ENCODE measurements at places on chromosomes 1 and 21.
A peak's percentile ranks its signal among the peaks of the same experiment; 100 is the strongest.

- peaks cover 8% of the 10 kb centered on the region for H3K4me1 ChIP-seq
- no peaks in the 10 kb centered on the region for H3K36me3 ChIP-seq
- no peak overlapping the region for H3K27ac ChIP-seq
Measured at GRCh38 chr1:206112600-206113301, 4.4 kb downstream of the AVPR1B start.

GRCh38 chr1:3786468-3787348, 9.6 kb downstream of the LRRC47 start:
- peaks cover 73% of the 10 kb centered on the region for H3K36me3 ChIP-seq
- H3K27ac ChIP-seq = no peak overlapping the region
- no peak overlapping the region for H3K4me3 ChIP-seq
- DNase-seq = no peak
- no peaks in the 10 kb centered on the region for H3K27me3 ChIP-seq

- H3K27ac ChIP-seq = peak overlapping the region; percentile 88
- no peak overlapping the region for H3K4me3 ChIP-seq
- peaks cover 26% of the 10 kb centered on the region for H3K4me1 ChIP-seq
- no peak for DNase-seq
- H3K27me3 ChIP-seq = no peaks in the 10 kb centered on the region
- H3K36me3 ChIP-seq = peaks cover 18% of the 10 kb centered on the region
Measured at GRCh38 chr21:36035381-36035791, 24.9 kb downstream of the SETD4 start.

DNA sequence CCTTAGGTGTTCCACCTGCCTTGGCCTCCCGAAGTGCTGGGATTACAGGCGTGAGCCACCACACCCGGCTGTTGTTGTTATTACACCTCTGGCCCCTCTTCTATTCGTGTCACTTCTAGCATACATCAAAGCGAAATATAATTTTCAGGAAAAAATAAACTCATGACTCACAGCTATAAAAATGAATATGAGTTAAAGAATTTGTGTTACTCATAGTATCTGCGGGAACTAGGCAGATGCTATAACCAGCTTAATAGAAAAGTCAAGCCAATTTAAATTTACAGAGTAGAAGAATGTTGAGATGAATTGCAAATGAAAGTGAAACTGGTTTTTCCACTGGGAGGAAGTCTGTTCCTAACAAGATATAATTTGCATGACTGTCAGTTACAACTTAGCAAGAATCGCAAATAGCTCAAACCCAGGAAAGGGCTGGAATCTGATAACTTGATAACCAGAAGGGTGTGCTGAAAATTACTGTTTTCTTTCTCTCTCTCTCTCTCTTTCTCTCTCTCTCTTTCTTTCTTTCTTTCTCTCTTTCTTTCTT, 11.2 kb downstream of the OR2W3 start:
- H3K4me1 ChIP-seq = peaks cover 2% of the 10 kb centered on the region
- no peaks in the 10 kb centered on the region for H3K36me3 ChIP-seq
- H3K4me3 ChIP-seq = no peak overlapping the region

- peaks cover under 1% of the 10 kb centered on the region for H3K36me3 ChIP-seq
- H3K4me1 ChIP-seq = peaks cover 35% of the 10 kb centered on the region
- H3K4me3 ChIP-seq = no peak overlapping the region
- H3K27ac ChIP-seq = peak overlapping the region; percentile 98
- DNase-seq = peak; percentile 96
Measured at GRCh38 chr1:150567717-150568593, 11.5 kb downstream of the MCL1 start.

GRCh38 chr1:34786521-34787325, 5.7 kb downstream of the GJB3 start:
- no peak overlapping the region for H3K4me3 ChIP-seq
- no peak overlapping the region for H3K27ac ChIP-seq
- H3K27me3 ChIP-seq = no peaks in the 10 kb centered on the region
- DNase-seq = peak; percentile 82
- H3K36me3 ChIP-seq = no peaks in the 10 kb centered on the region

DNA sequence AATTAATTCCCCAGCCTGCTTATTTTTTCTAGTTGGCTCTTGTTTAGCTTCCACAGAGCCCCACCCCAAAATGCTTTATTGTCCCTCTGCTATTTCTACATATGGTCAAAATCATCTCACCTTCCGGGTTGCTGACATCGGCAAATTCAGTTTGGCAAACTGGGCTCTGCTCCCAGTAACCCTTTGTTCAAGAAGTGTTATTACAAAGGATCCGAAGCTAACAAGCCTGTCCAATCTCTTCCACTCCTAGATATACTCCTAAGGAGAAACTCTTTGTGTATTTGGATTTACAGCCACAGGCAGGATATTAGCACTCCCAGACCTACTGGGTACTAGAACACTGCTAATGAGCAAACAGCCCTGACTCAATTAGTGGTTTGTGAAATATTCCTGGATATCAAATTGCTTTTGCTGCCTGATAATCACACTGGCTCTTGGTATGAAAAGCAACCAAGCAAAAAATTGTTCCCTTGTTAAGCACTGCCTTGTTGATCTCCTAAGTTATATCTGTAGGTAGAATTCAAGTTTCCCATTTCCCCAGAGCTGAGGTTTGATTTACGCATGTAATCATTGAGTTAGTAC, 4.0 kb downstream of the JUN start:
- no peaks in the 10 kb centered on the region for H3K4me1 ChIP-seq
- peak; percentile 70 for DNase-seq
- no peak overlapping the region for H3K4me3 ChIP-seq
- no peaks in the 10 kb centered on the region for H3K27me3 ChIP-seq

GRCh38 chr21:45877821-45878469, 103.6 kb upstream of the COL6A1 start:
- no peak overlapping the region for H3K27ac ChIP-seq
- no peak overlapping the region for H3K4me3 ChIP-seq
- no peaks in the 10 kb centered on the region for H3K36me3 ChIP-seq

DNA sequence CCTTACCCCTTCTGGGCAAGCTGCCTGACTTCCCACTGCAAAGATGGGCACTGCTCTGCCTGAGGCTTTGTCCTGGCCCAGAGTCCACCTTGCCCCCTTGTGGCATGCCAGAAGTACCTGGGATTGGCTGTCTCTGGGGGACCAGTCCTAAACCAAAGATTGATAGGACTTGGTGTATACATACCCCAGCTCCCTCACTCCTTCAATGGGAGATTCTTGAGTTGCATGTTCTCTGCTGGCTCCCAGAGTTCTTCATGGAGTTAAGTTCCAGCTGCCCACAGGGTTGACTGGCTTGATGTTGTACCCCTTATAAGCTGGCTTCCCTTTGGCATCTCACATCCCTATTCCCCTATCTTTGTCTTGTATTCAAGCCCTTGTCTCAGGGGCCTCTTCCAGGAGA, 244.8 kb downstream of the GRIK3 start:
- no peaks in the 10 kb centered on the region for H3K4me1 ChIP-seq
- no peak overlapping the region for H3K27ac ChIP-seq
- H3K36me3 ChIP-seq = no peaks in the 10 kb centered on the region
- no peaks in the 10 kb centered on the region for H3K27me3 ChIP-seq
- no peak overlapping the region for H3K4me3 ChIP-seq

- no peak for DNase-seq
- no peak overlapping the region for H3K27ac ChIP-seq
- no peaks in the 10 kb centered on the region for H3K36me3 ChIP-seq
- no peaks in the 10 kb centered on the region for H3K4me1 ChIP-seq
- no peak overlapping the region for H3K4me3 ChIP-seq
Measured at GRCh38 chr1:2502210-2502609, 24.2 kb downstream of the PANK4 start.

DNA sequence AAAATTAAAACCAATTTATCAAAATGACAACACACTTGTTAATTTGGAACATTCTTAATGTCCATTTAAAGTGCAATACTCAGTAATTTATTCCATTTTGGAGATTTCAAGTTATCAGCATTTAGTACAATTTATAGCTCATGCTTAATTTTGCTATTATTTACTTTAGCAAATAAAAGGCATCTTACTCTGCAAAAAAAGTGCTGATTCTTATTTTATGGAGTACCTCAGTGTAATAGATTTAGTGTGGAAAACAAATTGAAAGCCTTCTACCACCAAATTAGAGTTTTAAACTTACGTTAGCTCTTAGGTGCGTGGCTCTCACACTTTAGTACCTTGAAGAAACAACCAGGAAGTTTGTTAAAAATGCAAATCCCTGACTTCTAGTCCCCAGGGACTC, 208.4 kb upstream of the NRIP1 start:
- H3K4me3 ChIP-seq = no peak overlapping the region
- H3K27ac ChIP-seq = no peak overlapping the region
- peaks cover 1% of the 10 kb centered on the region for H3K4me1 ChIP-seq
- H3K36me3 ChIP-seq = no peaks in the 10 kb centered on the region
- DNase-seq = no peak

GRCh38 chr1:225613006-225613405, 39.9 kb downstream of the ENAH start:
- H3K27me3 ChIP-seq = no peaks in the 10 kb centered on the region
- H3K4me3 ChIP-seq = no peak overlapping the region
- no peak overlapping the region for H3K27ac ChIP-seq

- no peak overlapping the region for H3K4me3 ChIP-seq
- no peaks in the 10 kb centered on the region for H3K36me3 ChIP-seq
- H3K27ac ChIP-seq = no peak overlapping the region
- DNase-seq = no peak
- H3K27me3 ChIP-seq = no peaks in the 10 kb centered on the region
- H3K4me1 ChIP-seq = no peaks in the 10 kb centered on the region
Measured at GRCh38 chr21:25313829-25314228, 293.5 kb downstream of the MRPL39 start.

GRCh38 chr1:67524143-67525052, 94.2 kb upstream of the SERBP1 start:
- H3K4me3 ChIP-seq = no peak overlapping the region
- no peaks in the 10 kb centered on the region for H3K36me3 ChIP-seq
- H3K27me3 ChIP-seq = no peaks in the 10 kb centered on the region
- DNase-seq = no peak
- no peak overlapping the region for H3K27ac ChIP-seq

DNA sequence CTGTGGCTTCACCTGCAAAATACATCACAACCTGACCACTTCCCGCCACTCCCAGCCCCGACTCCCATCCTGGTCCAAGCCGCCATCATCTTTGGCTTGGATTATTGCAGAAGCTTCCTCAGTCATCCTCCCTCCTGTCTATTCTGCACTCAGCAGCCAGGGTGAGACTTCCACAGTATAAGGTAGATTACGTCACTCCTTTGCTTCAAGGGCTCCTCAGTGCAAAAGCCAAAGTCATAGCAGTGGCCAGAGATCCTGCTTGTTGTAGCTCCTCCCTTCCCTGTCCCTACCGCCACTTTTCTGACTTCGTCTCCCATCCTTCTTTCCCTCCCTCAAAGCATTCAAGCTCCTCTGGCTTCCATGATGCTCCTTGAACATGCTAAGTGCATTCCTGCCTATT, 152.8 kb downstream of the GRIK3 start:
- H3K4me3 ChIP-seq = no peak overlapping the region
- H3K4me1 ChIP-seq = no peaks in the 10 kb centered on the region
- no peaks in the 10 kb centered on the region for H3K27me3 ChIP-seq
- no peaks in the 10 kb centered on the region for H3K36me3 ChIP-seq

GRCh38 chr1:38308780-38309179, 262.2 kb upstream of the POU3F1 start:
- no peaks in the 10 kb centered on the region for H3K27me3 ChIP-seq
- no peak overlapping the region for H3K27ac ChIP-seq
- H3K4me3 ChIP-seq = no peak overlapping the region
- DNase-seq = peak; percentile 72

GRCh38 chr1:115314765-115315164, 23.3 kb downstream of the NGF start:
- H3K4me1 ChIP-seq = peaks cover 2% of the 10 kb centered on the region
- peak; percentile 71 for DNase-seq
- no peaks in the 10 kb centered on the region for H3K36me3 ChIP-seq
- no peak overlapping the region for H3K27ac ChIP-seq
- H3K4me3 ChIP-seq = no peak overlapping the region
- no peaks in the 10 kb centered on the region for H3K27me3 ChIP-seq

DNA sequence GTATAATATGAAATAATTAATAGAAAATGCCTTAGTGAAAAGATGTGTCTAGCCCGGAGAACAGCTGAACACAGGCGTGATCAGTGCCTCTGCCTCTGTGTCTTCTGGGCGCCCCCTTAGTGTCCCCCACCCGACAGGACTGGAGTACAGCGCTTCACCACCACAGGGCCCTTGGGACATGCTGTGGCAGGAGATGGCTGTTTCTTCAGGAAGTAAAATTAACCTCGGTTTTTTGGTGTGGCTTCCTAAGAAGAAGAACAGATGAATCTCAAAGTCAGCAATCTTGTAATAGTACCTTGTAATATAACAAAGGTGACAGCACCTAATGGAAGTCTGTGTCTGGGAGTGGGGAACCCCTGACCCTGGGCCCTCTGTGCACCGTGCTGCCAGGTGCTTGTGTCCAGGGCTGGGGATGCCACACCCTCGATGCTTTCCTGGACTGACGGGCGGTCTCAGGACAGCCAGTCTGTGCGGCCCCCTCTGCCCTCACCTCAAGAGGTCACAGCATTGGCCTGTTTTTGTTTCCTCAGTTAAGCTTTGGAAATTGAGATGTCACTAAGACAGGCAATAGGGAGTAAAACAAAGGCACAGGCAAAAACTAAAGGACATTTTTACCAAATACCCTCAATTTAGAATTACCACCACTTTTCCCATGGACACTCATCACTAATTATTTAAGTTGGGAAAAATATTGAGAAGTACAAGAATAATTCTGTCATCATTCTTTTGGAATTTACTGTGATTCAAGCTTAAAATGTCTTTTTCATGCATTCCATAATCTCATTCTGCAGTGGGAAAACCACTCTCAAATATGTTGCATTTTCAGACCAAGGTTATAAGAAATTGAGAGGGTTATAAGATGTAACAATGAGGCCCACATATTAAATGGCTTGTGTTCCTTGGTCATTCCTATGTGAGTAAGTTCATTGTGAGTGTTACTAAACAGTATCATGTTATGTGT, 79.3 kb downstream of the ADARB1 start:
- no peak for DNase-seq
- no peaks in the 10 kb centered on the region for H3K27me3 ChIP-seq
- no peaks in the 10 kb centered on the region for H3K4me1 ChIP-seq
- H3K4me3 ChIP-seq = no peak overlapping the region

GRCh38 chr1:92317836-92318493, 19.1 kb downstream of the RPAP2 start:
- no peak for DNase-seq
- no peaks in the 10 kb centered on the region for H3K27me3 ChIP-seq
- peaks cover 2% of the 10 kb centered on the region for H3K36me3 ChIP-seq
- H3K4me3 ChIP-seq = no peak overlapping the region
- H3K27ac ChIP-seq = no peak overlapping the region
- H3K4me1 ChIP-seq = no peaks in the 10 kb centered on the region
